ENCODE measurements at places on chromosomes 16 and 17.

DNA sequence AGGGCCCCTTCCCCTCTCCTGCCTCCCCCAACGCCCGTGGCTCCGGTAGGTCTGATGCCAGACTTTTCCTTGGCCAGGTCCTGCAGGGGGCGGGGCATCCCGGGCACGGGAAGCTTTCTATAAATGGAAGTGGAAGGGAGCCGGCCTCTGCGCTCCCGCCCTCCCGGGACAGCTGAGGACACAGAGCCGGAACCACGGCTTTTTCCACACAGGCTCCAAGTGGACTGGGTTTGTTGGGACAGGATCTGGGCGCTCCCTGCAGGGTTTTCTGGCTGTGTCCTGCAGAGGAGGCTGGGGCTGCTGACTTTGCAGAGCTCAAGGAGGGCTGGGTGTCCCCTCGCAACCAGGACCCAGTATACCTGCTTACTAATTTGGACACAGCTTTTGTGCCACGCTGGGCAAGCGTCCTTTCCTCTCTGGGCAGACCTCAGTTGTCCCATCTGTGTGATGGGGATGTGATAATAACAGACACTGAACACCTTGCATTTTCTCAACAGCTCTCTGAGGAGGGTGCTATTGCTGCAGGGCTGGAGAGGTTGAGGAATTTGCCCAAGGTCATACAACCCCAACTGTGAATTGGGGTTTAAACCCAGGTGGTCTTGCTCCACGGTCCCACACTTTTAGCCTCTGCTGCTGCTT, 1.8 kb downstream of the TNS4 start:
- peak; percentile 80 for DNase-seq

DNA sequence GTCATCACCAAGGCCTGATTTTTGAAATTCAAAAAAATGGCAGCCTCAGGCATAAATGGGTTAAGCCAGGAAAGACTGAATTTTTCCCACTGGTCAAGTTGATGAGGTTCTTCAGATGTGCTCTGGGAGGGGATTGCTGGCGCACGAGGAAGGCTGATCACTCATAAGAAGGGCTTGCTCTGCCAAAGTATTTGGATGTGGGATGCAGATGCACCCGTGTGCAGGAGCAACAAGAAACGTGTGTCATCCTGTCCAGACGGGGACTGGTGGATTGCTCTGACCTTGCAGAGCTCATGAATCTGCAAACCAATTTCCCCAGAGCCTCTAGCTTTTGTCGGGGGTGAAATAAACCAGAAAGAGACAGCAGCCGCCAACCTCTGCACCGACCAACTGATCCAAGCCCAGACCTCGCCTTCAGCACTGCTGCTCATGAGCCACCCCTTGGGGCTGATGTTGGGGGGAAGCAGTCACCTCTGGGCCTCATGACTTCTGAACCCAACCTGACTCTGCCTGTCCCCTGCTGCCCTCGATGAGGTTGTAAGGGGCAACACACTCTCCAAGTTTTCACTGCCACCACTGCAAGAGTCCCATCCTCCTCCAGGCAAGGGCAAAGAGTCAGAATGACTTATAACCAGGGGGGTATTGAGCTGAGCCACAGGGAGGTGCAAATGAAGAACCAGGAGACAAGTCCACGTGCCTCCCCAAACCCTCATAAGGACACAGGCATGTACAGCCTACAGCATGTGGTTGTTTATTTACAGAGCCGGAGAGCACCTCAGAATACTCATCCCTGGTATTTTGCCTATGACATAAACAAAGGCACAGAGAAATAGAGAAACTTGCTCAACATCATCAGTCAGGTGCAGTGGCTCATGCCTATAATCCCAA, 452.0 kb downstream of the SOX9 start:
- DNase-seq, result no peak

DNA sequence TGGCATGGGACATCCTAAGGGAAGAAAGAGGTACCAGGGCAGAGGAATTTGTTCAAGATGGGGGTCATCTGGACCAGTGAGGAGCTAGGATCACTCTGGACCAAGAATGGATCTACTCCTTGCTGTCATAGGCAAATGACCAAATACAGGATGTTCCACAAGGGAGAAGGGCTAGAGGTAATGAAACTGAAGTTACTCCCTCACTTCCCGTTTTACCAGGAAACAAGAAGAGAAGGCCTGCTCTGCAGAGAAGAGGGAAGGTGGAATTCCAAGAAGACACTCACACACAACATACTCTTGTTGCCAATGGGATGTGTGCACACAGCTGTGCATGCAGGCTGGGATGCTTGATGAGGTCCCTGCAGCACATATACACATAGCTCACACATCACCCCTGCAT, 38.6 kb downstream of the NEUROD2 start:
- no peak for DNase-seq

GRCh38 chr17:76987486-76988093, 119.4 kb downstream of the MGAT5B start:
- DNase-seq, result no peak

- no peak for DNase-seq
Observed at GRCh38 chr16:23509782-23510163, 521 bp downstream of the GGA2 start.

DNA sequence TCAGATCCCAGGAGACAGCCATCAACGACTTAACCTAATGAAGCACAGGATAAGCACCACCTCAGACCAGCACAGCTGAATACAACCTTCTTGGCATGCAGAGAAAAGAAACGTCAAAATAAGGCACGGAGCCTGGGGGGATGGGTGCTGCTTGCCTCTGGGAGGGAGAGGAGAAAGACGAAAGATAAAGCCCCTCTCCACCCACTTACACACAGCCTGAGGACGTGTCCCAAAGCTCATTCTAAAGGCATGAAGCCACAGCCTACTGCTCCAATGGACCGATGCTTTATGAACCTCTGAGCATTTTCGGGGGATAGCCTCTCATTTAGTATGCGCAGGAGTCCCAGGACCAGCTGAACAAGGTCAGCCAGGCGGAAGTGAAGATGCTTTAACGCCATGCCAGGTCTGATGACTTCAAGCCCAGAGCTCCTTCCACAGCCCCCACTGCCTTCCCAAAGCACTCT, 31.1 kb downstream of the ST3GAL2 start:
- DNase-seq, result no peak

DNA sequence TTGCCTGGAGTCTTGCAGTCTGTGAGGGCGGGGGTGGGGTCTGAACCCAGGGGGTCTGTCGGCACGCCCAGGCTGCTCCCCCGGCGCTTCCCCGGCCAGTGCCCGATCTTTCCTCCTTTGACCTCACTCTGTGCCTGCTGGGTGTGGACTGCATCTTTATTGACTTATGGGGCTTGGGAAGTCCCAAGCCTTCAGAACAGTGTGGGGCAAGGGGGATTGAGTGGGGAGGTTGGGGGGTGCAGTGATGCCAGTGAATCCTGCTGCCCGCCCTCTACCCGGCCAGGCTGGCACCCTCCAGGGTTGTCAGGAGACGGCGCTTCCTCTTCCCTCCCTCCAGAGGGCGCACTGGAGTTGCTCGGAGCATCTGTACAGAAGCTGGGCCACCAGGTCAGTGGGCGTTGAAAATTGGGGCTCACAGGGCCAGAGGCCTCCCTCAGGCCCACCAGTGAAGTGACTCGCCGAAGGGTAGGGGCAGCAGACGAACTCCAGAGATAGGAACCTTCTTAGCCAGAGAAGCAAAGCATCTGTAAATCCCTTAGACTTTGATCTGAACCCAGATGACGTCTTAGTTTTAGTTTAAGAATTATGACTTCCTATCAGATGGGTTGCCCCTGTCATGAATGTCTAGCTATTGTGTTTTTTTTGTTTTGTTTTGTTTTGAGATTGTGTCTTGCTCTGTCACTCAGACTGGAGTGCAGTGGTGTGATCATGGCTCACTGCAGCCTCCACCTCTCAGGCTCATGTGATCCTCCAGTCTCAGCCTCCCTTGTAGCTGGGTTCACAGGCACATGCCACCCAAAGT, 184.8 kb upstream of the CIBAR2 start:
- DNase-seq, result no peak

All from DMS79 treated with DMSO at 0.1 percent for 48 hours (cell line).